ENCODE measurements at places on chromosomes 11 and 22. TPM values are rescaled to one million over a fixed set of nuclear protein-coding genes. Genes with fewer than 3 reads are reported as not detected.
A peak's percentile ranks its signal among the peaks of the same experiment; 100 is the strongest.

Gene KDM4E
- total RNA-seq = not detected

Gene RASGRP2
- total RNA-seq = 44.2 TPM

Gene RAB39A
- total RNA-seq = not detected

Gene FAU
- total RNA-seq = 1,253 TPM

Gene ME3
- total RNA-seq = 34.2 TPM

Gene SCN4B
- 1.1 TPM for total RNA-seq

Gene PAX6
- total RNA-seq = not detected

Gene OR2D2
- total RNA-seq = not detected

Gene PACSIN3
- total RNA-seq = 32.7 TPM

Gene VPREB1
- total RNA-seq = not detected

Gene MUC5AC
- total RNA-seq = 0.11 TPM

Gene ZNRF3
- 49.1 TPM for total RNA-seq

Gene TBX1
- not detected for total RNA-seq

Gene OR51I1
- not detected for total RNA-seq

Gene OR4C5
- not detected for total RNA-seq

Gene GUCY1A2
- total RNA-seq = 5.6 TPM

Gene BEST1
- 30.9 TPM for total RNA-seq

GRCh38 chr11:111745719-111746504, 20.3 kb downstream of the PPP2R1B start:
- DNase-seq = no peak

GRCh38 chr11:47750725-47751124, 16.4 kb downstream of the FNBP4 start:
- DNase-seq = no peak

- DNase-seq = no peak
Measured at GRCh38 chr22:36239150-36239400, 252 bp downstream of the APOL2 start.

GRCh38 chr11:116865696-116866095, 28.3 kb upstream of the APOA1 start:
- no peak for DNase-seq

DNA sequence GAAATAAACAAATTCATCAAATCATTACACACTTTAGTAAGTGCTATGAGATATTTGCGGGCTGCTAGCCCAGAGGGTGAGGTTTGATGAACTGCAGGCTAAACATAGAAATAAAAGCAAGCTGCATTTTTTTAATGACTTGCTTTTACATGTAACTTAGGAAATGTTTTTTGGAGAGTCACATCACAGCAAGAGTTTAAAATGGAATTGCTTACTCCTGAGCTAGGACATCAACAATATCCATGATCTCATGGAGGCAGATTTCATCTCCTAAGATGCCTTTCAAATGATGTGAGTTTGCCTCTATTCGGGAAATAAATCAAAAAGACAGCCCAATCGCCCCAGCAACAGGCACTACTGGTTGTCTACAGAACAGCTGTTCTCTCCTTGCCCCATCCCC, 73.4 kb upstream of the CD44 start:
- no peak for DNase-seq

DNA sequence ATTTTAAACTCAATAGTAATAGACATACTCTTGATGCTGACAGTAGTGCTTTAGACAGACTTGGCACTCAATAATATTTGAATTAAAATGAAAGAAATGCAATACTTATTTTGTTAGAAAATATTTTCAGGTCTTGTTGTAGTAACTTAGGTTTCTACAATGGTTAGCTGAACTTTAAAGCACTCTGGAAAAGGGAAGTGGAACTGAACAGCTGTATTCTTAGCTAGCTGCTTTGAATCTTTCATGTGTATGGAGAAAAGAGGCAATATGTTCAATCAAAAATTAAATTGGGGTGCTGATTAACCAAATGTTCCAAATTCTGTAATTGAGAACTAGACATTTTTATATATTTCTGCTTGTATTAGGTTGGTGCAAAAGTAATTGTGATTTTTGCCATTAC, 517.9 kb upstream of the RAG2 start:
- no peak for DNase-seq

GRCh38 chr11:79940974-79941735, 500.3 kb upstream of the TENM4 start:
- DNase-seq = no peak

DNA sequence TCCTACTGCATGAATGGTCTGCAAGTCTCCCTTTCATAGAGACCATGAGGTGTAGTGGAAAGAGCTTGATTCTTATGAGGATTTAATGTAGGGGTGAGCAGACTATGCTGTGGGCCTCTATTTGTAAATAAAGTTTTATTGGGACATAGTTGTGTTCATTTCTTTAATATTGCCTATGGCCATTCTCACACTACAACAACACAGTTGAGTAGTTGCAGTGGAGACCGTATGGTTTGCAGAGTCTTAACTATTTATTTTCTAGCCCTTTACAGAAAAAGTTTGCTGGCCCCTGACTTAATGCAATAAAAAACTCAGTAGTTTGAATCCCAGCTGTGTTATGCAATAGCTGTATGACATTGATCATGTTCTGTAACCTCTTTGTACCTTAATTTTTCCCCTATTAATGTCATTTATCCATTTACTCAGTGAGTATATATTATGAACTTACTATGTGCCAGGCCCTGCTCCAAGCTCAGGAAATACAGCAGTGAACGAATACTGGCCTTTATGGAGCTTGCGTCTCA, 106.3 kb downstream of the ATXN10 start:
- no peak for DNase-seq

GRCh38 chr11:9047964-9048523, 43.4 kb downstream of the SCUBE2 start:
- peak; percentile 43 for DNase-seq

GRCh38 chr11:118768690-118769089, 22.3 kb downstream of the DDX6 start:
- no peak for DNase-seq

GRCh38 chr11:125155100-125155444, 9.5 kb upstream of the PKNOX2 start:
- peak; percentile 0 for DNase-seq

DNA sequence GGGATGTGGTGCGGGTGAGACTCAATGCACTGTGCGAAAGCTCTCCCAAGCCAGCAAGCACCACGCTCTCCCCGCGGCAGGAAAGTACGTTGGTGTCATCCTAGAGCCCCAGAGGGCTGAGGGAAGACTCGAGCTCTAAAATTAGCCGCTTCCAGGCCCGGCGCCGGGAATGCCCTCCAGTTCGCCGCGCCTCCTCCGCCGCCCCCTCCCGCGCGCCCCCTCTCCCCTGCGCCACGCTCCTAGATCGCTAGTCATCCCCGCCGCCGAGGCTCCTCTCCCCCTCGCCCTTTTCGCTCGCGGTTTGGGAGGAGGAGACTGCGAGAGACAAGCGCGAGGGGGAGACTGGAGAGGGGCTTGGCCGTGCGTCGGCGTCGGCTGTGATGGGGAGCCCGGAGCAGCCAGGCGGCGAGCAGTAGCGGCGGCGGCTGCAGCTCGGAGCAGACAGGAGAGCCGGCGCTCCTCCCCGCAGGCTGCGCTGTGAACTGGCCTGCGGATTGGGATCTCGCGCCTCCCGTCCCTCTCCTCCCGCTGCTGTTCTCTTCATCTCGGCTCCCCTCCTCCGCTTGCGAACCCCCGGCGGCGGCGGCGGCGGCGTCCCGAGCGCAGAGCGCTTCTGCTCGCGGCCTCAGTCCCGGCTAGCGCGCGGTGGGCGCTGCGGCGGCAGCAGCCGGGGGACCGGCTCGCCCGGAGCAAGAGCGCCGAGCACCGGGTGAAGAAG, at the start of gene FAT3:
TSS of gene FAT3 (plus strand) at position 412 of the 718 bp plus-strand sequence. CDS start 127,295 bp downstream, outside the sequence.
- peak; percentile 70 for DNase-seq

DNA sequence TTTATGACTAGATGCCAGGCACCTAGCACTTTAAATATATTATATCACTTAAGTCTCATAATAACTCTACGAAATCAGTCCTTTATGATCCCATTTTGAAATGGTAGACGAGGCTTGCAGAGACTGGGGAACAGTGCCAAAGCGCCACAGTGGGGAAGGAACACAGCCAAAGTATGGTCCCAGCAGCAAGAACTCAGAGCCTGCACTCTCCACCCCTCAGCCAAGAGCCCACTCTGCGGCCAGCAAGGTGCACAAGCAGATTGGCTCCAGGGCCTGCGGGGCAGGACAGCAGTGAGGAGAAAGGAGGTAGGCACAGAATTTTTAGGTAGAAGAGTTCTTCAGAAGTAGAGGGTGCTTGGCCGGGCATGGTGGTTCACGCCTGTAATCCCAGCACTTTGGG, 61.4 kb downstream of the NRXN2 start:
- no peak for DNase-seq

GRCh38 chr11:10786451-10786850, 22.3 kb downstream of the EIF4G2 start:
- DNase-seq = no peak

DNA sequence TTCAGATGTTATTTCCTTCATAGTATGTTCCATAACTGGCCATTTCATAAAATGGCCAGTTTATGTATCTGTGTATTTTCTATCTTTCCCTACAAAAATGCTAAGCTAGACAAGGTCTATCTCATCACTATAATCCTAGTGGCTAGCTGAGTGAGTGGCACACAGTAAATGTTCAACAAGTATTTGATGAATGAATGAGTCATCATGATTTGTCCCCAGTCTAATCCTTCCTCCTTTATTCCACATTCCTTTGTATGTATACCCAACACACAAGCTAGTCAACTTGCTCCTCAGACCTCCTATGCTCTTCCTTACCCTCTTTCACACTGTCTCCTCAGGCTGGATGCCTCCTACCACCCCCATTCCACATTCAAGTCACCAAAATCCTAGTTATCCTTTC, 12.5 kb downstream of the APLNR start:
- DNase-seq = no peak

DNA sequence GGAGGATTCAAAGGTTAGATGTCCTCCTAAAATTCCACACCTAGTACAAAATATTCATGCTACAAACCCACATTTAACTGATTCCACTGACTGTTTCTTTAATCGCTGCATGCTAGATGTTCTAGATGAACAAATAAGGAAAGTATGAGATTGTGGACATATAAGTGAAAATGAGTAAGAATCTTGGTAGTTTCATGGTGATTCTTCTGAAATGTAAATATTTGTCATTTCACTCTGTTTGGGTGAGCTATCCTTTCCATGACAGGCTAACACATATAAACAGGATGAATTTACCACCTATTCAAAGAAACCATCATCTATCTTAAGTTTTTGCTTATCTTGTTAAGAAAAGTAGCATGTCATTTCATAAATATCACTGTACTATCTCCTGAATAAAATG, 14.8 kb downstream of the OR5B3 start:
- DNase-seq = no peak

GRCh38 chr11:27250867-27251665, 111.9 kb downstream of the CCDC34 start:
- no peak for DNase-seq

DNA sequence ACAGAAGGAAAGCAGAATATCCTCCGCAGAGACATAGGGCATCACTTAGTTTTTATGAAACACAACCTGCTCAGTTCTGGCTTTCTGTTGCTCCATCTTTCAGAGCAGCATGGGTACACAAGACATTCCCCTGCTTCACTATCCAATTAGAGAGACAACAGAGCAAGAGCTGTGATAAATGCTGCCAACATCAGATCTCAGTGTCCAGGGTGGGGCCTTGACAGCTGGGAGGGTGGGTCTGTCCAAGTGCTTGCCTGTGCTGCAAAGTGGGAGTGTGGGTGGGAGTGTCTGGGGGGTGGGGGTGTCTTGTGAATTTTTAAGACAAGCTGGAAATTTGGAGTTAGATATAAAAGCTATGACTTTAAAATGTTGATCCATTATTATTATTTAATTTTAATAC, 369.6 kb downstream of the TENM4 start:
- no peak for DNase-seq

DNA sequence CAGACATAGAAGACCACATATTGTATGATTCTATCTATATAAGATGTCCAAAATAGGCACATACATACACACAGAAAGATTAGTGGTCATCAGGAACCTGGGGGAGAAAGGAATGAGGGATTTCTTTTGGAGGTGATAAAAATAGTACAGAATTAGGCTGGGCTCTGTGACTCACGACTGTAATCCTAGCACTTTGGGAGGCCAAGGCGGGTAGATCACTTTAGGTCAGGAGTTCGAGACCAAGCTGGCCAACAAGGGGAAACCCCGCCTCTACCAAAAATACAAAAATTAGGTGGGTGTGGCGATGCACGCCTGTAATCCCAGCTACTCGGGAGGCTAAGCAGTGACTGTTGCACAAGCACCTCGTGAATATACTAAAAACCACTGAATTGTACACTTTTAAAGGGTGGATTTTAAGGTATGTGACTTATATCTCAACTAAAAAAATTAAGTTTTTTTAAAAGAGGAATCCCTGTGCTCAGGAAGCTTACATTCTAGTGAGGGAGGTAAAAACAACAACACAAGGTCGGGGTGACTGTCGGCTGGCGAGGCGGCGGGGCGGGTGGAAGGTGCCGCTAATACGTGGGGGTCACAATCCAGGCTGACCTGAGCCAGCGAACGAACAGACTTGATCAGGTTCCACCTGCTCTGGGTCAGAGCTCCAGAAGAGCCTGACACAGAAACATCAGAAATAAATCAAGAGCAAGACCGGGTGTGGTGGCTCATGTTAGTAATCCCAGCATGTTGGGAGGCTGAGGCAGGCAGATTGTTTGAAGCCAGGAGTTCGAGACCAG, 25.3 kb upstream of the TESMIN start:
- no peak for DNase-seq

GRCh38 chr11:106990331-106990730, 27.9 kb downstream of the GUCY1A2 start:
- DNase-seq = no peak

GRCh38 chr22:39482768-39483167, 19.3 kb upstream of the MIEF1 start:
- no peak for DNase-seq
